ENCODE measurements at places on chromosomes 5 and 9. TPM values are rescaled to one million over a fixed set of nuclear protein-coding genes. Genes with fewer than 3 reads are reported as not detected.

MEIKIN gene
- total RNA-seq, result not detected

MYOZ3 gene
- 0.38 TPM for total RNA-seq

TAS2R1 gene
- 0.28 TPM for total RNA-seq

RMI1 gene
- total RNA-seq, result 4.8 TPM

NXNL2 gene
- total RNA-seq, result 2.5 TPM

CCNJL gene
- 0.85 TPM for total RNA-seq
